NCI-H1694 treated with DMSO at 0.1 percent for 48 hours (cell line): ENCODE measurements at places on chromosomes 1 and 21.

DNA sequence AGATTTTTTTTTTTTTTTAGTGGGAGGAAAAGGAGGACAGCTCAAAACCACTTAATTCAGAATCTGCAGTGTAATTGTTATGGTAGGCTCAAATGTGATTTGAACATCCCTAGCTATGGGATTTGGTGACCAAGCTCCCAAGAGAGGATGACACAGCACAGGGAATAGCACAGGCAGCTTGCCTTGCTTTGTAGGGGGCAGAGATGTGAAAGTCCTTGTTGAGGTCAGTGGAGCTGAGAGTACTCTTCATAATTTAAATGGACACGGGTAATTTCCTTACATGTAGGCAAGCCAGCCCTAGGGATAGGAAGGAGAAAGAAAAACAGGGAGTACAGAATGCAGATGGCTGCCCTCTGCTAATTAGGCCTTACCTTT, 3.2 kb upstream of the UCK2 start:
- DNase-seq, result no peak

DNA sequence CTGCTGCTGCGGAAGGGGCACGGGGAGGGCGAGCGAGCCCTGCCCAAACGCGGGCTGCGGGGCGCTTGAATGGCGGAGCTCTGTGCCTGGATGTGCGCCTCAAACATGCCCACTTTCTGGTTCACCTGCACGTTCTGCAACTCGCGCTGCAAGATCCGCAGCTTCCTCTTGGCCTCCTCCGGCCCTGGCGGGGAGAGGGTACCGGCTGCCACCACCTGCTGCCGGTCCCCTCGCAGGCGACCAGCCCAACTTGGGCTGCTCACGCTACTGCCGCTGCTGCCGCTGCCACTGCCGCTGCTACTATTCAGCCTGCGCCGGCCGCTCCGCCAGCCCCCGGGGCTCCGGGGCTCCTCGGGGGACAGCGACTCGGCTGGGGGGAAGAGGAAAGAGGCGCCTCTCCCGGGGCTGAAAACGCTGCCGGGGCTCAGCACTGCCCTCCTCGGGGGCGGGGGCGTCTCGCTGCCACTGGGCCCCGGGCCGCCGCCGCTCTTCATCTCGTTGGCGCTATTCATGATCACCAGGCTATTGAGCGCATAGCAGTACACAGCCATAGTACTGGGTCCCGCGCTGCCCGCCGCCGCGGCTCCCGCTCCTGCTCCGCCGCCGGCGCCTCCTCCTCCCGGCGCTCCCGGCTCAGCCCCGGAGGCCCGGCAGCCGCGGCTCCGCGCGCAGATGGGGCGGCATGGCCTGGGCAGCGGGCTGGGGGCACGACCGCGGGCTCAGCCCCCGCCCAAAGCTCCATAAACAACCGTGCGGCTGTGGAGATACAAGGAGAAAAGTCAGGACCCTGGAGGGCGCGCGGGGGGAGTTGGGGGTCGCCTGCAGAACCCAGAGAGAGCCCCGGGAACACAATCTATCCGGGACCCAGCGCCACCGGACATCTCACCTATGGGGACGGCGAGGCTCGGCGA, 1.9 kb downstream of the ITPKB start:
- peak; percentile 50 for DNase-seq

GRCh38 chr1:176699821-176700220, 236.8 kb downstream of the PAPPA2 start:
- no peak for DNase-seq

- no peak for DNase-seq
These were observed 154.0 kb downstream of the TGFB2 start for GRCh38 chr1:218499011-218499691.

- DNase-seq, result no peak
These were observed 140.8 kb downstream of the FMN2 start for GRCh38 chr1:240232530-240232929.
